ENCODE measurements at places on chromosomes 12 and 14.

DNA sequence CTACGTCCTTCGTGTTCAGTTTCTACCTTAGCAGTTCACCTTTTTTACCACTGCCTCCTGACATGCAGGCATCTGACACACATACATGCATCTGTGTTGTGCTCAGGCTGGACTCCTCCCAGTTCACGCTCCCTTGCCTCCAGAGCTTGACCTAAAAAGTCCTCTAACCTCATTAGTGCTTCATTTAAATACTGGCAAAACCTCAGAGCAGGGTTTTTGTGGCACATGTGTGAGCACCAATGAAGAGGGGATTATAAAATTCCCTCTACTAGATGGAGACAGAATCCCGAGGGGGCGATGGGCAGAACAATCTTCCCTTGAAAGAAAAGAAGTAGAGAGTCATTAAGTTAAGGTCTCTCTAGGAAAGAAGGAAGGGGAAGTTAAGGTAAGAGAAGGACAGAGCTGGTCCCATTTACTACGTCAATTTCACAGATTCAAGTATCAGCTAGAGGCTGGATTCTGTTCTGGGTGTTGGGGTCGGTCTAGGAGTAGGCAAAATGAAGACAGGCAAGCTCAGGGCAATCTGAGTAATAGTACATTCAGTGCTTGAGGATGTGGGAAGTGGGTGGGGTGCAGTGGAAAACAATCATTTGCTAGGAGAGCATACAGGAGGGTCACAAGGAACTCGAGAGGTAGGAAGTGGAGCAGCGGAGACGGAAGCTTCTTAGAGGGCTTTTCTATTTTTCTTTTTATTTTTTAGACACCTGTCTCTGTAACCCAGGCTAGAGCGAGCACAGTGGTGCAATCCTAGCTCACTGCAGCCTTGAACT, 7.5 kb downstream of the HAL start:
- DNase-seq, result no peak

DNA sequence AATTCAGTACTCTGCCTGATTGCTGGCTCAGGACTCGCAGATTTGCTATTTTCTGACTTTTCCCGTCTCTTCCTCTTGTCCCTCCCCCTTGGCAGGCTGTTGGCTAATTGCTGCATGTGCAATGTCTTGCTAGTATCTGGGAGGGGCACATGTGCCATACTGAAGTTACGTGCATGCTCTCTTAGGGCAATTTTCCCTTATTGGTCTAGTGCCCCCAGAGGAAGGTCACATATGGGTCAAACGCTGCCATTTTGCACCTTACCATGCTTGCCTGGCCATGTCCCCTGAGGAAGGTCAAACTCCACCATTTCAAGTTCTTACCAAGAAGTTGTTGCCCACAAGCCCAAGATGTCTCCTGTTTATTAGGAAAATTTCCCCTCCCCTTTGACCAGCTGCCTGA, 13.9 kb upstream of the ERC1 start:
- peak; percentile 11 for DNase-seq

DNA sequence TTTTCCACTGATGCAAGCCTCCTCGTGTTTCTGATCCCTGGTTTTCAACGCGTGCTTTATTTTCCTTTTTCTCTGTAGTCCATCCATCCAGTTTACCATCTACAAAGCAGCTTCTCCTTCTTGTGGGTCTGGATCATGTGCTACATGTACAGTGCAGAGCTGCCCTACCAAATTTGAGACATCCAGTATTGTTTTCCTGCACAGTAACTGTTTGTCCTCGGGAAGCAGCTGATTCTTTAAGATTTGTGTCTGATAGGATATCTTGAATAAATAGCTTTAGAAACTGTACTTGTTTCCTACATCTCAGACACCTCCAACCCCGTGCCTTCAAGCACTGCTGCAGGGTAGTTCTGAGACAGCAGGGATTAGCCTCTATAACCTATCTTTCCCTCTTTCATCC, 368.1 kb upstream of the FAR2 start:
- DNase-seq, result no peak

DNA sequence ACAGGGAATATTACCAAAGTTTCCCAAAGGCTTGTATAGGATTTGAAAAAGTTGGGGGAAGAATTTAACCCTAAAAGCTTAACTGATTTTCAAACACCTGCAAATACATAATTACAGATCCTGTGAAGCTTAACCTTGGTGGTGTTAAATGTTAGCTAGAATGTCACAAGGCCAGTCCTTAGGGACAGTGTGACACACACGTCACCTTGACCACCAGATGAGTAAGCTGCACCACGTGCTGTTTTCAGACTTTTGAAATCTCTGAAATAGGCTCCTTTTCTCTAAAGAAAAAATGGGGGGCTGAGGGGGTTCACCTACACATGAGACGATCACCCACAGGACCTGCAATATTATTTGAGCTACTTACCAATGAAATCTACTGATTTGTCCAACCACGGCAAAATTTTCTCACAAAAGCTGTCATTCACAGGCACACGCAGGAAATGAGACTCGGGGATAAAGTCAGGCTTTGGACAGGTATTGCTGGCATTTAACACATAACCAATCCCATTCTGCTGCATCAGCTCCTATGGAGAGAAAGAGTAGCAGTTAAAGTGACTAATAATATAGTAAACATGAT, 75.9 kb downstream of the DUSP16 start:
- DNase-seq, result no peak

- DNase-seq, result no peak
Observed at GRCh38 chr14:92564344-92565039, 50.9 kb downstream of the RIN3 start.

DNA sequence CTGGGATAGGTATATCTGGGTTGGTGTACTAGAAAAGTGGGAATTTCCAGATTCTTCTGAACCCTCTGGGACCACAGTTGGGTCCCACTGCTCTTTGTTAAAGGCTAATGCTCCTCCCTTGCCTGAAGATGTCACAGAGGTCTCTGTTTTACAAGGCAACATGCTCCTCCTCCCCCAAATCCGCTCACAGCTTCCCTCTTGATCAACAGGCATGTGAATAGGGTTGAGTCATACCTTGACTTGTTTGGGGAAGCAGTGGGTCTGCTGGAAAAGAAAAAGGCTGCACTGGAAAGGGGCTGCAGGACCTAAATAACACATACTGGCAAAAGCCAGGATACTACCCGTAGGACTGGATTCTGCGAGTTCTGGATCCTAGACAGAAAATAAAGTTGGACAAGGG, 165.4 kb upstream of the TMEM260 start:
- no peak for DNase-seq

DNA sequence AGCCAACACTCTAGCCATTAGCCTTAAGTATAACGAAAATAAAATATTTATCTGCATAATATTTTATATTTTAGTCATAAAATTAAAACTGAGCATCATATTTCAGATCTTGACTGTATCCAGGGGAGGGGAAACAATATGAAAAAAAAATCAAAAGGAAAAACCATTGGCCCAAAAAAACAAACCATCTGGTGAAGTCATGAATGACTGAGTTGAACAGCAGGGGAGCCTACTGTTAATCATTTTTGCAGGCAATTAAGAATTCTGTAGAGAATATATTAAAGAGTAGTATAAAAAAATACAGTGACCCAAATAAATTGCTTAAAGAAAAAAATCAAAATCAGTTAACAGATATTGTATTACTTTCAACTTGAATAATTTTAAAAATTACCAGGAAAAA, 224.8 kb downstream of the C12orf50 start:
- no peak for DNase-seq

GRCh38 chr12:9935026-9935425, 2.9 kb upstream of the CLEC2A start:
- DNase-seq, result peak; percentile 66

DNA sequence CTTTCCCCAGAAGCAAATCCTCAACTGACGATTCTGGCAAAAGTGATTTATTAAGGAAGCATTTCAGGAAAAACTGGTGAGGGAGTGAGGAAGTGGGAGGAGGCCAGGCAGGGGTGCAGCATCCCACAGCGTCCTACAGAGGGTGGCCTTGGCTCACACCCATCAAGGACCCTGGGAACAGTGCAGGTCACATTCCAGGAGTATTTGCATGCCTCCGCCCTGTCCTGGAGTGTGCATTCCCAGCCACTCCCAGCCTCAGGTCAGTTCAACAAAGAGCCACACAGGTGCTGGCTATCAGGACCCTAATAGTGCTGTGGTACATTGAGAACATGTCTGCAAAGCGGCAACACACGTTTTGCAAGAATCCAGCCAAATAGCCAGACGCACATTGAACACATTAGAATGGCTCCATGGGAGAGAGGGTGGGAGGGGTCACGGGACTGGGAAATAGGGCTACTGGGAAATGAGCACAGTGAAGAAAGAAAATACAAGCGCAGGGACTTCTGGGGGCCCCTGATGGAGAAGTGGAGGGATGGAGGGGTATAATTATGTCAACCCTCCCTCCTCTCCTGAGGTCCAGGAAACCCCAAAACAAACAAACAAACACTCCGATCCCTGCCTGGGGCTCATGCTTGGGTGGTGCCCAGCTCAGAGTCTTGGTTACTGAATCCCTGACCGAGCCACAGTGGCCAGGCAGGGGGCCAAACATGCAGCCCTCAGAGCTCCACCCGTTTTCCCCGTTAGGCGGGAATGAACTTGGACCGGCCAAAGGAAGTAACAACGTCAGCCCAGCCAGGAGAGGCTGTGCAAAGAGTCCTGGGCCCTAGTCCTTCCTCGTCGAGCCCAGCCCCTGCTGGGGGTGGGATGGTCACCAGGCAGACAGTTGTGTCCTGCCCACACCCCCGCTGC, 36.5 kb downstream of the CMKLR1 start:
- peak; percentile 84 for DNase-seq

DNA sequence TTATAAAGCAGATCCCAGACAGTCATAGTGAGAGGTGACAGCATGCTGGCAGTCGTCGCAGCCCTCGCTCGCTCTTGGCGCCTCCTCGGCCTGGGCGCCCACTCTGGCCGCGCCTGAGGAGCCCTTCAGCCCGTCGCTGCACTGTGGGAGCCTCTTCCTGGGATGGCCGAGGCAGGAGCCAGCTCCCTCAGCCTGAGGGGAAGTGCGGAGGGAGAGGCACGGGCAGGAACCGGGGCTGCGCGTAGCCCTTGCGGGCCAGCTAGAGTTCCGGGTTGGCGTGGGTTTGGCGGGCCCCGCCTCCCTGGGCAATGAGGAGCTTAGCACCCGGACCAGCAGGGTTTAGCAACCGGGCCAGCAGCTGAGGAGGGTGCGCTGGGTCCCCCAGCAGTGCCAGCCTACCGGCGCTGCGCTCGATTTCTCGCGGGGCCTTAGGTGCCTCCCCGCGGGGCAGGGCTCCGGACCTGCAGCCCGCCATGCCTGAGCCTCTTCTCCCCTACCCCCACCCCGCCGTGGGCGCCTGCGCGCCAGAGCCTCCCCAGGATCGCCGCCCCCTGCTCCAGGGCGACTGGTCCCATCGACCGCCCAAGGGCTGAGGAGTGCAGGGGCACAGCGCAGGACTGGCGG, 451.2 kb upstream of the DCN start:
- DNase-seq, result no peak

- no peak for DNase-seq
Observed at GRCh38 chr12:25784669-25785068, 173.8 kb upstream of the RASSF8 start.

DNA sequence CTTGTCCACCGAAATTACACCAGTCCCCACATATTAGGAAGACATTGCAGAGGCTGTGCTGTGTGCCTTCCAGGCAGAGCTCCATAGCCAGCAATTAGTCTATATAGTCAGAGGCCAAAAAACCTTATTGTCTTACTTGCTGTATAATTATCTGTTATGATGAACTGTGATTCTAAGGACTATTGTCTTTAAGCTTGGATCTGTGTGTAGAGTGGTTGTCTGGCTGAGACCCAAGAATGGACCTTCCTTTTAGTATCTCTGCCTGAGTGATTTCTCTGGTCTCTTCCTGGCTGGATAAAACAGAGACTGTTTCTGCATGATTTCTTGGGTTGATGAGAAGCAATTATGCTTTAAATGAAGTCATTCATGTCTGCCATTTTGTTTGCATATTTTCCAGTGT, 465.3 kb downstream of the PRKD1 start:
- no peak for DNase-seq

DNA sequence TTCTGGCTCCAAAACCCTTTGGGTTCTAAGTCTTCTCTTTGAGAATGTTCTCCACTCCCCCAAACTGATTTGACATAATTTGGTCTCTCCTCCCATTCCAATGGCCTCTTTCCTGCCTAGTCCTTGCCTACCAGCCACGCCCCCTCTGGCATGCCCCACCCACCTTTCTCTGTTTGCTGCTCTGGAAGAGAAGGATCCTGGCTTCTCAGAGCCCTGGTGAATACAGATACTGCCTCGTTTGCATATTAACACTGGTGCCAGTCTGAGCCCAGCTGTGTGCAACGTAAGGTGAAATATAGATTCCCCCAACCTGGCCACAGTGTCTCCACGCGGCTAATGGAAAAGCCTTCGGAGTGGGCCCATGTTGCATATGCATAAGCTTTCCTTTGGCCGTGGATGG, 79.7 kb downstream of the PAPOLA start:
- DNase-seq, result peak; percentile 30

- no peak for DNase-seq
Observed at GRCh38 chr12:109545826-109546225, 27.5 kb downstream of the MMAB start.

GRCh38 chr14:90154110-90154509, 92.3 kb downstream of the KCNK13 start:
- no peak for DNase-seq

DNA sequence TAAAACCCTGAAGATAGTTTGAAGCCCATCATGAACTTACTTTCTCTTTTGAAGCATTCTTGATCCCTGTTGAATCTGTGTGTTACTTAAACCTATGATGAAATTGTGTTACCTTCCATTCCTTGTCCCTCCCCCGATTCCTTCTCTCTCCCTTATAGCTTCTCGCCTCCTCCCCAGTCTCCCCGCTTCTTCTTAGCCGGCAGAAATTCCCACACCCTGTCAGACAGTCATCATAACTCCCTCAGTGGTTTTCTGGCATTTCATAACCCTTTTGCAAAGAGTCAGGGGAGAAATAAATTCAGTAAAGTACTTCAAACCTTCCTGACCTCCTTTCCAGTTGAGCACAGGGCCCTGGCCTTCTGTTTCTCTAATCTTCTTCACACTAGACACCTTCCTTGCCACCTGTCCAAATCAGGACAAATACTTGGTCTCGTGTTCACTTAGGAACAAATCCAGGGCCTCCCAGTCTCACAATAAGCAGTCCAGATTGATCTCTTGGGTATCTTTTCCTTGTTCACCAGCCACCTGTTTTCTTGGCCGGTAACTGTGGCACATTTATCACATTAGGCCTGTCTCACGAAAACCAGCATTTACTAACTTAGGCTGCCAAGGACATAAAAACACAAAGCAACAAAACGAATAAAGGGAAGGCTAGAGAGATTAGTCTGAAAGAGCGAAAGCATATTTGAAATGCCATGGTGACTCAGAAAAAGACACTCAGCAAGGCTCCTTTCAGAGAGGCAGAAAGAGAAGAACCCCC, 355.9 kb downstream of the TMTC2 start:
- DNase-seq, result peak; percentile 50

- DNase-seq, result no peak
Observed at GRCh38 chr12:29428633-29429032, 47.7 kb upstream of the ERGIC2 start.

GRCh38 chr14:94239406-94239805, 53.7 kb downstream of the SERPINA10 start:
- no peak for DNase-seq

GRCh38 chr14:105051182-105052109, 13.8 kb downstream of the GPR132 start:
- DNase-seq, result no peak
